ENCODE measurements at places on chromosomes 5 and 9. TPM values are rescaled to one million over a fixed set of nuclear protein-coding genes. Genes with fewer than 3 reads are reported as not detected.

GRCh38 chr5:159220206-159220605, 10.9 kb upstream of the RNF145 start:
- DNase-seq, result no peak

GRCh38 chr9:81570083-81570482, 119.3 kb downstream of the TLE1 start:
- no peak for DNase-seq

DNA sequence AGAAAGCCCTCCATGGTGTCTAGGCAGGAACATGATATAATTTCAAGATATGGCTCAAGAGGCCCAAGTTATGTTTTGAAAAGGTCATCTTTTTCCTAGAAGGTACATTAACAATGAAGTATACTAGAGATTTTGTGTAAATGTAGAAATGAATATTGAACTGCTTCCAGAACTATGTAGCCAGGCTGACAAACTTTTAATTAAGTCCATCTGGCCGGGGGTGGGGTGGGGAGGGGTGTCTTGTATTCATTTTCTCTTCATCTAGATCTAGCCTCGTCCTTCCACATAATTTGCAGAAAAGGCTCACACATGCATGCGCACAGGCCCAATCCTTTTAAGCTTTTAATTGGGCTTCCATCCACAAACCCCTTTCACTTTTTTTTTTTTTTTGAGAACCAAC, 323.3 kb downstream of the ARL15 start:
- no peak for DNase-seq

- DNase-seq, result no peak
Measured at GRCh38 chr5:20434786-20435185, 446.8 kb upstream of the CDH18 start.

DNA sequence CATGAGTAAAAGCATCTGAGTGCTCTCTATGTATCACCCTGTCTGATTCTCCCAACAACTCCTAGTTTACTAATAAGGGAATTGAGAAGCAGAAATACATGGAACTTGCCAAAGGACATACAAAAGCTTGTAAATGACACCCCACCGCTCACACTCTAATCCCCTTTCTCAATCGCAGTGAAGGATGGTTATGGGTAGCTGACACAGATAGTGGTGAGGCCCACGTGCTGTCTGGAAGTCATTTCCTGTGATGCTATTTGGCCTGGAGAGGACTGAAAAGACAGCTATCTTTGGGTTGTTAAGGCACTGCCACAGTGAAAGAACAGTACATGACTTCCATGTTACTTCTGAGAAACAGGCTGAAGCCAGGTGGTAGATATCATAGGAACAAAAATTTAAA, 117.0 kb downstream of the GLIS3 start:
- no peak for DNase-seq

DNA sequence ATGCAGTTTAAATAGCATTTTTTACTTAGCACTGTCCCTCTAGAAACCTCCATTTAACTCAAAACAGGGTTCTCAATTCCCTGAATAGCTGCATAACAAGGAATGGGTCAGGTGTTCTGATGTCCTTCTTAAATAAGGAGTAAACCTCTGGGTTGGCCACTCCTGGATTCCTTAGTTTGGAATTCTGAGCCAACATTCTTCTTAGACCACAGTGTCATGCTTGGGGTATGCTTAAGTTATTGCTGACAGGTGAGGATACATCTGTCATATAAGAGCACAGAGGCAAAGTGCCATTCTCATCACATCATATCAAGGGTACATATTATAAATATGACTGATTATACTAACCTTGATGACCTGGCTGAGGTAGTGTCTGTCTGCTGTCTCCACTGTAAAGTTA, 179.9 kb upstream of the SEMA6A start:
- DNase-seq, result peak; percentile 30

EFNA5 gene
- total RNA-seq, result 107 TPM

DNA sequence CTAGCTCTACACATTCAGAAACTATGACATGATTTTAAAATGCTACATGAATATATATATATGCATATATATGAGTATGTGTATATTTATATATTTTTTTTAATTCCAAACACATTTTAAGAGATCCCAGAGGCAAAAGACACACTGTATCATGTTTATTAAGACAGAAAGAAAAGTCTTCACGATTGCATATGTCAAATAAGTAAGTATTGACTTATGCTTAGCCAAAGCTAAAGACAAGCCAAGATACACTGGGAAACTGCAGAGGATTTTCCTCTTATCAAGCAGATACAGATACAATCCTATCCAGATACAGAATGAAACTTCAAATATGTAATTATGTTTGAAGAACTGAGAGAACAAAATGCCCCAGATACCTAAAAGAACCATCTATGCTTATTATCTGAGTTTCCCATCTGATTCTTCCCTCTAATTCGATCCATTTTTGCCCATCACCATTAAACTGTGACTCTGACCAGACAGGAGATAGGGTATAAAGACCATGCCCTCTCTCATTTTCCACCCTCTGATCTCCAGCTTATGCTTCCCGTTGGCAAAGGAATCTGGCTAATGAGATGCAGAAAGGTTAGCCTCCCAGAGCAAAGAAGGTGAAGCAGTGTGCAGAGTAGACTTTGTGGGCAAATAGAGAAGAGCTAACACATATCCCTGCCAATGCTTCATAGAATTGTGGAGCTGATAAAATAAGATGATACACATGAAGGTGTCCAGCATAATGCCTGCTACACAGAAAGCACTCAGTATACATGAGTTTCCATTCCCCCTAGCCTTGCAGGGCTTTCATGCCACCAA, 131.0 kb upstream of the TARS1 start:
- DNase-seq, result peak; percentile 40
